ENCODE measurements at places on chromosomes 12 and 14.

DNA sequence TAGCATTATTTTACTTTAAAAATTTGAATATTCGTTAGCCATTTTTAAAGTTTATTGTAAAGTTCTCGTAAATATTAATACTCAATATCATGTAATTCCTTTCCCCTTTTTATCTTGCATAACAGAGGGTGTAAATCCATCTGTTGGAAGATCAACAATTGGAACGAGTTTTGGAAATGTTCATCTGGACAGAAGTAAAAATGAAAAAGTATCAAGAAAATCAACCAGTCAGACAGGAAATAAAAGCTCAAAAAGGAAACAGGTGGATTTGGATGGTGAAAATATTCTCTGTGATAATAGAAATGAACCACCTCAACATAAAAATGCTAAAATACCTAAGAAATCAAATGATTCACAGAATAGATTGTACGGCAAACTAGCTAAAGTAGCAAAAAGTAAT is 1.8 kb downstream of the PMCH start:
- no peak for DNase-seq

- DNase-seq, result no peak
Observed at GRCh38 chr12:54486173-54486867, 11.2 kb upstream of the NCKAP1L start.

- DNase-seq, result no peak
Observed at GRCh38 chr14:104805326-104805678, 4.4 kb downstream of the ZBTB42 start.

GRCh38 chr12:81350309-81350708 is 272.4 kb downstream of the ACSS3 start:
- DNase-seq, result no peak

- DNase-seq, result no peak
Observed at GRCh38 chr12:90842477-90842876, 112.5 kb downstream of the CCER1 start.

DNA sequence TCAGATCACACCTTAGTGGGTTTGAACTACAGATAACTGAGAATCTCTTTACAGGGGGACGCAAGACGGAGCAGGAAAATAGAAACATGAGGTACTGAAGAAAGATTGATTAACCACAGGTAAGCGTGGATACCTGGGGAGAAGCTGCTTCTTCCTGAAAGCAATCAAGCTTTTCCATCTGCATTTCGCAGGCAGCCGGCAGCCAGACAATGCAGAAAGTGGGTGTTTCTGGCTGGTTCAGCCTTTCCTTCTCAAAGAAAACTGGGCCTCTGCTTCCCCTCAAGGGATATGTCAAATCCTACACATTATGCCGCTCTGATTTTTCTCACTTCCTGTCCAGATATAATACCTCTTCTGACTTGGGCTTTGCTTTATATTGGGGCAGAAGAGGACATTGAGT is 39.1 kb upstream of the PPFIA2 start:
- no peak for DNase-seq

DNA sequence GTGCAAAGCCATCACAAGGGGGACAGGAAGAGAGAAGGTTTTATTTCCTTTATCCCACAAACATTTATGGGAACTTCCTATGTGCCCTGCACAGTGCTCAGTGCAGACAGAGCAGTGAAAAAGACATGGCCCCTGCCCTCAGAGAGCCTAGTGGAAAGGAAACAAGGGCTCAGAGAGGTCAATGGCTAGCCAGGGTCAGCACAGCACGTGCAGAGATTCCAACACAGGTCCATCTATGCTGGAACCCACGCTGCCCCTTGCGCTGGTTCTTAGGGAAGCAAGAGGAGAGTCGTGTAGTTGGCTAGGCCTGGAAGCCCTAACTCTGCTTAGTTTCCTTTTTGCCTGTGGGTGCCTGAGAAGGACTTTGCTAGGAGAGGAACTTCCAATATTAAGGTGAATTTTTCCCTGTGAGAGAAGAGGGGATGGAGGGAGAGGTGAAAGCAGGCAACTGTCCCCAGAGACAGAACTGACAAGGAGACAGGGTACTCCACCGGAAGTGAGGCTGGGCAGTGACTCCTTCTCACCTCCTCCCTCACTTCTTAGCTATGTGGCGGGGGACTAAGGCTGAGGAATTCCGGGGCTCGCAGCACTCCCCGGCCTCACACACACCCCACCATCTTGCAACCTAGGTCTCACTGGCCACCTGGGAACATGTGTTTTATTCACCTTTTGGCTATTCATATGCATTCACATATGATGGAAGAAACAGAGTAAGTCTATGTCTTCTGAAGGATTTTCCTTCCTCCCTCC is 12.1 kb upstream of the GPX2 start:
- no peak for DNase-seq

DNA sequence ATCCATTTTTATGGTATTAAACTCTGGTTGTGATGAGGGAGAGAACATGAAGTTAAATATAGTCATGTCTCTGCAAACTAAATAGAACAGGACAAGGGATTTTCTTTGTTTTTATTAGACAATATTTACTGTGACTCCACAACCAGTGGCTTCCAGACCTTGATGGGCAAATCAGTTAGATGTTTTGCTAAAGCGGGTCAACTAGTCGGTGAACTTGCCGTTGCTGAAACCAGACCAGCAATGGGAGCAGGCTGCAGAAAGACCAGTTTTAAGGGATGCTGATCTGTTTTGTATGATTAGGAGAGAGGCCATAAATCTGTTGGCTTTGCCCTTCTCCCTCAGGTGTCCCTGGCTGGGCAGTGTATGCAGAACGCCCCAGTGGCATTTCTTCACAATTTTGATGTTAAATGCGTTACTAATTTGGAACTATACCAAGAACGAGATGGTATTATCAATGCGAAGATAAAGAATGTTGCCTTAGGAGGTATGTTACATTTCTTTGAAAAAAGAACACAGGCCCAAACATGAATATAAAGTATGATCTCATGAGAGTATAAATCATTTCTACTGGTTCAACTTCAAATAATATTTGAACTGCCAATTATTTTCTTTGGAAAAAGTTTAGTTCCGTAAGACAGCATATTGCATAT is 19.4 kb downstream of the TCTN2 start:
- DNase-seq, result no peak

DNA sequence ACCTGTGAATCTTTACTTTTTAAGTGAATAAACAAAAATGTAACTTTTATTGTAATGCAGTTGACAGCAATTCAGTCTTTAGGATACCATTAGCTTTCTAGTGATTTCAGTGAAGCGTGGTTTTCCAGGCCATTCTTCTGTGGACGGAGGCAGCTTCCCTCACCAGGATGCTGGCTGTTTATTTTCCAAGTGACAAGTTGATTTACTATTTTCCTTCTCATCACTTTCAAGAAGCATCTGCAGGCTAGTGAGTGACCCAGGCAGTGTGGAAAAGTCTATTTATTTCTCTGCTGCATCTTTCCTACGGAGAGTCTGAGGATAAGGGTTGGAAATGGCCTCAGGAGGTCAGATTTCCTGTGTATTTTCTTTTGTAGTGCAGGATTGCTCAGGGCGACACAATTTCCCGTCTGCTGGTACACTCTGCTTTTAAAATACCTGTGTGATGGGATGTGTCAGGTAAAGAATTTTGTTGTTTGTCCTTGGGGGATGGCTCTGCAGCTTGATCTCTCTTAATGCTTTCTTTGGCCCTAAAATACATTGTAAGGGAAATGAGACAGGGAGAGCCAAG is 467.8 kb downstream of the NRXN3 start:
- DNase-seq, result no peak

- no peak for DNase-seq
Observed at GRCh38 chr12:126419131-126419530, 1353.9 kb downstream of the AACS start.

DNA sequence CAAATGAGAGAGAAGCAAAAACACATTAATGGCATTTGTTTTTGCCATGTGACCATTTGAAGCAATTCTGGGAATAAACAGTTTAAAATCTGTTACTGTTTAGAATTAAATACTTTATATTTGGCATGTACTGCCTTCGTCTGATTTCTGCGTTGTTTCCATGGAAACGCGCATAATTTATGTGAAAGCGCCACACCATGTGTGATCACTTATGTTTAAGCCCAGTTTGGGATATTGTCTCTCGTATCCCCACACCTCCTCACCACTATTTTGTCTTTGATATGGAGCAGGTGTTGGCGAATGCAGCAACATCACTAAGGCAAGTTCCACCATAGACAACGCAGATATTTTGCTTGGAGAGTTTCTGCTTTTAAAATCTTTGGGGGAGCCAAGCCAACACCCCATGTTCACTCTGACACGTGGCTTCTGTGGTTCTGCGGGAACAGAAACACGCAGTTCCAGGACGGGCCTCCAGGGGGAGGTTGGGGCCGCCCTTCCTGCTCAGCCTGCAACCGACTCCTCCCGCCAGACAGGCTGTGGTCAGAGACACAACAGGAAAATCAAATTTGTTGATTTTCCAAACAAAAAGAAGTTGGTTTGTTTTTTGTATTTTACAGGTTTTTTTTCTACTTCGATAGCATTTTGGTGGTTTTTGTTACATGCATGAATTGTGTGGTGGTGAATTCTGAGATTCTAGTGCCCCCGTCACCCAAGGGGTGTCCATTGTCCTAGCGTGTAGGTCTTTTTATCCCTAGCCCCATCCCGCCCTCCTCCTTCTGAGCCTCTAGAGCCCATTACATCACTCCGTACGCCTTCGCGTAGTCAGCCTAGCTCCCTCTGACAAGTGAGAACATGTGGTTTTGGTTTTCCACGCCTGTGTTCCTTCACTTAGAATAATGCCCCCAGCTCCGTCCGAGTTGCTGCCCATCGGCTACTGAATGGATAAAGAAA is 101.9 kb upstream of the SFSWAP start:
- DNase-seq, result peak; percentile 42

DNA sequence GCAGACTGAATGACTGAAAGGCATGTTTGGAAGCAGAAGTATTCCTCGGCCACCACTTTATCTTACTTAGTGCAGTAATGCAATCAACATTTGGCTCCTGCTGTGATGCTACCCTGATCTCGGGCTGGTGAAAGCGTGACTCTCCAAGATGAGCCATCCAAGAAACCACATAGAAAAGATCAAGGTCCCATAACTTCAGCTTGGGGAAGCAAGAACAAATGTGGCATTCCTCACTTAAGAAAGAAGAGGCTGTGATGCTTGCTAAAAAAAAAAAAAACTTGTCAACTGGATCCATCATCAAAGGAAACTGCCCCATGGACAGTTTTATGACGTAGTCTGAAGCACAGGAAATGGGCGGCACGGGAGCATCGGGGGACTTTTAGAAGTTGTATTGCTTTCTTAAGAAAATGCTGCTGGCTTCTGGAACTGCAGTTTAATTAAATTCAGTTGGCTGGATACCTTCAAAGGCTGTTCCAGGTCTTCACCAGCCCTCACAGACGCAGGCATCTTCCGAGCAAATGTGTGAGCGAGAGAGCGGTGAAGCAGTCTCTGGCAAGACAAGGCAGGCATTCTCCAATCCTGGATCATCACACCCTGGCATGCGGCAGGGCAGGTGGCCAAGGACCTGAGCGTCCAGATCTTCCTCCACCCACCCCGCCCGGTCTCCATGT is 38.2 kb upstream of the MAP1LC3B2 start:
- DNase-seq, result no peak

- no peak for DNase-seq
Observed at GRCh38 chr12:96323906-96324305, 76.3 kb downstream of the CDK17 start.

- no peak for DNase-seq
Observed at GRCh38 chr14:39731912-39732311, 299.7 kb upstream of the FBXO33 start.

GRCh38 chr12:57012600-57013465 is 3.5 kb downstream of the TAC3 start:
- no peak for DNase-seq

GRCh38 chr14:28052251-28052650 is 714.3 kb upstream of the FOXG1 start:
- no peak for DNase-seq

GRCh38 chr14:80954687-80955299 is 628 bp upstream of the TSHR start:
- DNase-seq, result peak; percentile 51

DNA sequence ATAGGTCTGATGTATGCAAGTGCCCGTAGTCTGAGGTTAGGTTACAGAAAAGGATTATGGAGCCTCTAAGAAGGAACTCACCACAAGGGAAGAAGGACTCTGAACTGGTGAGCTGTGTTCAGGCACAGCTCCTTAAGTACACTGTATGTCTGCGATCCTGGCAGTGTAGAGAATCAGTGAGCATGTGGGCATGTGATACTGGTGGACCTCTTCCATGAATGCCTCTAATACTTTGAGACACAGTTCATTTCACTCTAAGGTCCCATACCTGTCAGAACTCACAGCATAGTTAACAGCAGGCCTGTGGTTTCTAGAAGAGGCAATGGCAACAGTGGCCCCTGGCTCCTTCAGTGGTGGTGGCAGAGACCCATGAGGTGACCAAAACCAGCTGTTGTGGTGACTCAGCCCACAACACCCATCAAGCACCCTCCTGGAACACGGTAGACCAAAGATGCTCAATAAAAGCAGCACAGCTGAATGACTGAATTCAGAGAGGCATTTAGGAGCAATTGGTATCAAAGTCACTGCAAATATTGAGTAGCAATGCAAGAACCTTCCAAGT is 6.9 kb upstream of the OR6J1 start:
- no peak for DNase-seq
